EL (cell line): ENCODE measurements at places on chromosomes 7 and 10.

DNA sequence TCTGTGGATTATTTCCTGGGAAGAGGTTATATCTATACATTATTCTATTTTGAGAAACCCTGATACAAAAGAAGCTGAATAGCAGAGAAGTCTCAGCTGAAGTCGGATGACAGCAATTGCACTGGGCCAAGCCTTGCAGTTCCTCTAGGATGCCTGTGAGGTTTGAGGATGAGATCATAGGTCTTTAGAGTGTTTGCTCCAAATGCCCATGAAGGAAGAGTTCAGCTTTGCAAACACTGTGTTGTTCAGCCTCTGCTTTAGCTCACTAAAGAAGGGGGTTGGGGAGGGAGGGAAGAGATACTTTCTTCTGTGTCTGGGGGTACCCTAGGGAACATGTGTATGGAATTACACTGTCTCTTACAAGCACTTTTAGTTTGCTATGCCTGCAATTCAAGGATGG is 282.5 kb upstream of the NRP1 start:
- DNase-seq: no peak

- no peak for DNase-seq
Observed at GRCh38 chr7:25698451-25699113, 453.4 kb upstream of the NFE2L3 start.

GRCh38 chr10:99620711-99621453 is 643 bp upstream of the SLC25A28 start:
- peak; percentile 95 for DNase-seq

- DNase-seq: no peak
Observed at GRCh38 chr7:90994601-90995000, 269.6 kb upstream of the FZD1 start.

GRCh38 chr7:107501593-107501992 is 31.7 kb downstream of the GPR22 start:
- DNase-seq: peak; percentile 38

DNA sequence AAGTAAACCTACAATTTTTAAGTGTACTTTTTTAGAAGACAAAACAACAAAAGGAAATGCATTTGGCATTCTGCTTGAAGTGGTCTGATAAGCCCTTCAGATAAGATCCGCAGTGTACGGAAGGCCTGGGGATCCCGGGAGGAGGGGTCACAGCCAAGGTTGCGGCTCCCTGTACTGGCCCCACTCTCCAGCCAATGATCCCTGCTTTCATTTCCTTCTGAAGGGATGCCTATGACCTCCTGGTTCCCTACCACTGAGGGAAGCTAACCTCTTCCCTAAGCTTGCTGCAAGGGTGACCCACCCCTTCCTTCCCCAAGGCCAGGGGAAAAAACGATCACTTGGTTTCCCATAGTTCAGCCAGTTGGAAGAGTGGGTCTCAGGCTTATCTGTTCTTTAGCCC is 5.3 kb downstream of the DENND2A start:
- DNase-seq: no peak
